Spinal cord (tissue), 10 donors: ENCODE measurements at places on chromosomes 6 and 20. TPM values are rescaled to one million over a fixed set of nuclear protein-coding genes. Genes with fewer than 3 reads are reported as not detected.

The PBX2 gene
- 39.2 TPM for total RNA-seq

GRCh38 chr6:44128020-44128917 lies 915 bp downstream of the TMEM63B start:
- DNase-seq: no peak

- peak; percentile 1 for DNase-seq
These were observed 435 bp upstream of the ZNF322 start for GRCh38 chr6:26660000-26660361.

DNA sequence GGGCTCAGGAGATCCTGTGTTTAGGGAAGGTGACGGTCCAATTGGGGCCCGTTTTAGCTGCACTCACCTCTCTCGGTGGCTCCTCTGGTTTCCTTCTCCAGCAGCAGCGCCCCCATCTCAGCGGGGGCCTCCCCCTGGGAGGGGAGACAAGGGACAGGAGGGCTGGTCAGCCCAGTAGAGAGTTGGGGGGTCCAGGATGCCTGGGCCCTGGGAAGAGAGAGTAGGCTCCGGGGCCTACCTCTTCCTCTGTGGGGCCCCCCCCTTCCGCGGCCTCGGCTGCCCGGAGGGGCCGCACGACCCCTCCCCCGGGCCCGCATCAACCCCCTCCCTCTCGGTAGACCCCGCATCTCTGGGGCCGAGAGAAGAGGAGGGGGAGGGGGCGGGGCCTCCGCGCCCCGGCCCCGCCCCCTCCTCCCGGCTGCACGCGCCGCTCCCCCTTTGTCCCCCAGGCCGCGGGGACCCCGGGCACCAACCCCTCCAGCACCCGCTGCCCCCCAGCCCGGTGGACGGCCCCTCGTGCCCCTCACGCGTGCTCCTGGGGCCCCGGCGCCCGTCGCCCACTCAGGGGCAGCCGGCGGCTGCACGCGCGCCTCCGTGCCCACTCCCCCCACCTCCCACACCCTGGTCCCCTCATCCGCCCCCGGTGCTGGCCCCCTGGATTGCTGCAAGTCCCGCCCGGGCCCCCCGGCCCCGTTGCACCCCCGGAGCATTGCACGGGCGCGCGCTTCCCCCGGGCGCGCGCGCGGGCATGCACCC lies 464 bp downstream of the EHMT2 start:
- DNase-seq: no peak

DNA sequence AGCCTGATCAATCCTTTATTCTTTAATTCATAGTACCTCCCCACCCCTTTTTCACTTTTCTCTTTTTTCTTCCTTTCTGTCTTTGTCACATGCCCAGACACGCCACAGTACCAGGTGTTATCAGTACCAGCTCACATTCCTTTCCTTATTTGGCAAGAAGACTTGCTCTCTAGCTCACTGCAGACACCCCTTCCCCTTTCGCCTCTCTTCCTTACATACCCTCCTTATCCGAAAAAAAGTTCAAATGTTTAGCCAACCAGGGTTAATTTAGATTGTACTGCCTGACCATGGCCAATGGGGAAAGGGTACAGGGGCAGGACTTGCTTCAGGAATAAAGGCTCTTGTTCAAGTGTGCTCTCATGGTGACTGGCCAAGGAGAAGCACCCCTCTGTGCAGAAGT lies 9.3 kb upstream of the SIRPB2 start:
- no peak for DNase-seq

GRCh38 chr6:41779336-41779735 lies 364 bp downstream of the FRS3 start:
- no peak for DNase-seq

The CAGE1 gene
- 0.10 TPM for total RNA-seq

DNA sequence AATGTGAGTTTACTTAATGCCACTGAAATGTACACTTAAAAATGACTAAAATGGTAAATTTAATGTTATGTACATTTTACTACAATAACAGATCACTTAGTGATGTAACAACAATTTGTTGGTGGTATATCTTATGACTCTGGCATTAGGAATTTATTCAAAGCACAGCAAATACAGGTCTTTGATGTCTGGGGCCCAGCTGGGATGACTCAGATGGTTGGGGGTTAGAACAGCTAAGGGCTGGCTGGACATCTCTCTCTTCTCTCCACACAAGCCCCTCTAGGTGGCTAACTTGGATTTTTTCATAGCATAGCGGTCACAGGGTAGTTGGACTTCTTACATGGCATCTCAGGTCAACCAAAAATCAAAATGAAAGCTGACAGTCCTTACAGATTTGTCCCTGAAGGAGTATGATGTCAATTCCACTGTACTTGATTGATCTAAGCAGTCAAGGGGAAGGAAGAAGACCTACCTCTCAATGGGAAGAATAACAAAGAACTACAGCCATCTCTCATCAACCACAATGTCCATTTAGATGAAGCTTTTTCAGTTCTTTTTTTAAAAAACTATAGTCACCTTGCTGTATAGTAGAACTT lies 37.5 kb upstream of the LCA5 start:
- DNase-seq: no peak

The CST11 gene
- total RNA-seq: not detected

- no peak for DNase-seq
These were observed 46.4 kb upstream of the DDR1 start for GRCh38 chr6:30837870-30838269.

DNA sequence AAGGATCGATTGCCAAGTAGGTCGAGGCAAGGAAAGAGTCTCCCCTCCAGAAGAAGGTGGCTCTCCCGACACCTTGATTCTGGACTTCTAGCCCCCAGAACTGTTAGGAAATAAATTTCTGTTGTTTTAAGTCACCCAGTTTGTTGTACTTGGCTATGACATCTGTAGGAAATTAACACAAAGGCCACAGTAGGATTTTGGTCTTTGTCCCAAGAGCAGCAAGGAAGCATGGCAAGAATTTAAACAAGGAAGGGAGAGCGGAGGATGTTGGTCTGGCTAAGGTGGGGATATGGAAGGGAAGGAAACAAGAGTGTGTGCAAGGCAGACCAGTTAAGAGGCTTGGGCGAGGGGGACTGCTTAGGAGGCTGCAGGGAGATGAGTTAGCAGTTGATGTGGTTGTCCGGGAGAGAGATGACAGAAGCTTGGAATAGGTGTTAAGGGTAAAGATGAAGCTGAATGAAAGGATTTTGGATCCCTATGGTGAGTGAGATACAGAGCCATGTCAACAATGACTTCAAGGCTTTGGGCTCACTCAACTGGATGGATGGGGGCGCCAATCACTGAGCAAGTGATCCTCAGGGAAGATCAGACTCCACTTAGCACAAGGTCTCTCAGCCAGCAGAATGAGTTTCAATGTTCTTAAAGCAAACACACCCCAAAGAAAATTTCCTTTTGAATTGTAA lies 140.5 kb upstream of the ZNF217 start:
- no peak for DNase-seq

DNA sequence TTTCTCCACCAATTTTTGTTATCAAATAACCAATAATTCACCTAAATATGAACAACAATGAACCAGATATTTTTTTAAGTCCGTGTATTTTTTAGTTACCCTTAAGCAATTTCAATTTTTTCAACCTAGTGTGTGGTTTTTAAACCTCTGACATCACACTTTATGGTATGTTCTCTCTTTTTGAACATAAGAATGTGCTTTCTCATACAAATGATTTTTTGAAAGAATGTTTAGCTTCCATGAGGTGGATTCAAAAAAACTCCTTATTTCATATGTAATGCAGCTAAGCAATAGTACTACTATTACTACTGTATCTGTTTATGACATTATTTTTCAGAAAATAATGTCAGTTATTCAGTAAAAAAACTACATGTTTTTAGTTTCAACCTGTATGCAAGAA lies 19.4 kb upstream of the MEI4 start:
- no peak for DNase-seq

The CCN5 gene
- total RNA-seq: 0.17 TPM

The PREP gene
- total RNA-seq: 33.6 TPM

DNA sequence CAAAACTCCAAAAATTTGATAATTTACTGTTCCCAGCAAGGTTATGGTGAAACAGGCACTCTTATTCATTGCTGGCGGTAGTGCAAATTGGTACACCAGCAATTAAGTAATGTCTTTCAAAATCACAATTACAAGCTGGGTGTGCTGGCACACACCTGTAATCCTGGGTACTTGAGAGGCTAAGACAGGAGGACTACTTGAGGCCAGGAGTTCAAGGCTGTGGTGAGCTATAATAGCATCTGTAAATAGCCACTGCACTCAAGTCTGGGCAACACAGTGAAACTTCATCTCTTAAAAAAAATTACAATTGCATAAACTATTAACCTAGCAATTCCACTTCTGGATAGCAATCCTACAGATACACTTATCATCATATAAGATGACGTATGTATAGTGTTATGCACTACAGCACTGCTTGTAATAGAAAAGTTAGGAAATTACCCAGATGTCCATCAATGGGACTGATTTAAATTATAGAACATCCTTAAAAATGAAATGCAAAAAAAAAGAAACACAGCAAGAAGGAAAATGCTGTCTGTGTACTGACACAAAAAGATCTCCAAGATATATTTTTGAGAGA lies 31.4 kb downstream of the NCOA6 start:
- DNase-seq: no peak

GRCh38 chr6:149166747-149167146 lies 150.8 kb upstream of the TAB2 start:
- peak; percentile 77 for DNase-seq

DNA sequence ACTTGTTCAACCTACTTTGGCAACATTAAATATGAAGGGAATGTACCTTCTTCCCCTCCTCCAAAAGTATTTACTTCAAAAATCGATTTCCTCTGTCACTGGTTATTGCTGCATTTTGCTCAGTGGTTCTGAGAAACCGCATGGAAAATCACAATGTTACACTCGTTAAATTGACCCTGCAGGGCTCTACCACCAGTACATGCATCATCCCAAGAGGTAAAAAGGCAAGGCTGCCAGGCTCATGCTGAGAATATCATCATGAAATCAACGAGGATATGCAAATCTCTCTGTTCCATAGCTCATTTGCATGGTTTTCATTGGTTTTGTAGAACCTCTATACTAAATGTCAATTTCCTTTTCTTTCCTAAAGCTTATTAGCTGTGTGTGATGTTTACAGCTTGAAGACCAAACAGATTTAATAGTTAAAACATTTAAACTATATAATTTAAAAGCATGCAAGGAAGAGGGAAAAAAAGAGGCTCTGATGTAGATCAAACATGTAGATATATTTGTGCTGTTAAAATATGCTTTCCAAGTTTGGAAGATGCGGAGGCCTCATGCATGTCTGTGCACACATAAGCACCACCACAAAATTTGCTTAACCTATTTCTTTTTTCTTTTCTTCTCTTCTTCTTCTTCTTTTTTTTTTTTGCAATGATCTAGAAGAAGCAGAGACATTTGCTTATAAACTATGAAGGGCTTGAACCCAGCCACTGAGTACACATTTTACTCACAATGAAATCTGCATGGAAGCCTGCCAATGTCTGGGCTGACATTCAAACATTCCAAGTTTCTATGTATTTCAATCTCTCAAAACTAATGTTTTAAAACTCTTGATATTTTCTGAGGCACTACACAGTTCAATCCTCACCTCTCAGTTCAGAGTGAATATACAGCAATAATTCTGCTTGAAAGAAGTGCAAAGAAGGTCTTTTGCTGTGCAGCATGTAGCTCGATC lies 194.0 kb downstream of the GMPR start:
- peak; percentile 74 for DNase-seq

The C20orf141 gene
- not detected for total RNA-seq

DNA sequence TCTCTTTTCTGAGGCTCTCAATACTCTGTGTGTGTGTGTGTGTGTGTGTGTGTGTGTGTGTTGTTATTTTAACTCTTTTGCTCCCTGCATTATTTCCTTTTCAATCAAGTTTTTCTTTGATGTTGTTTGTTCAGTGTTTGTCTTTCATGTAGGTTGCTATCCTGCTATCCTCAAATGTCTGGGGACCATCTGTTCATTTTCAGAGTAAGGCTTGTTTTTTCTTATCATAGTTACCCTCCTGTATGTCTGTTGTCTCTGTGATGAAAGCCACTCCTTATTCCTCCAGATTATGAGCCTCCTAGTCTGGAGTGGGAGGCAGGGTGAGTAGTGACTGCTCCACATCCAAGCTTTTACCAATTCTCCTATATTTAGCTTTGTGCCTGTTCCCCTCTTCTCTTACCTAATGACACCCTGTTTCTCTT lies 9.2 kb downstream of the ENPP3 start:
- DNase-seq: no peak

DNA sequence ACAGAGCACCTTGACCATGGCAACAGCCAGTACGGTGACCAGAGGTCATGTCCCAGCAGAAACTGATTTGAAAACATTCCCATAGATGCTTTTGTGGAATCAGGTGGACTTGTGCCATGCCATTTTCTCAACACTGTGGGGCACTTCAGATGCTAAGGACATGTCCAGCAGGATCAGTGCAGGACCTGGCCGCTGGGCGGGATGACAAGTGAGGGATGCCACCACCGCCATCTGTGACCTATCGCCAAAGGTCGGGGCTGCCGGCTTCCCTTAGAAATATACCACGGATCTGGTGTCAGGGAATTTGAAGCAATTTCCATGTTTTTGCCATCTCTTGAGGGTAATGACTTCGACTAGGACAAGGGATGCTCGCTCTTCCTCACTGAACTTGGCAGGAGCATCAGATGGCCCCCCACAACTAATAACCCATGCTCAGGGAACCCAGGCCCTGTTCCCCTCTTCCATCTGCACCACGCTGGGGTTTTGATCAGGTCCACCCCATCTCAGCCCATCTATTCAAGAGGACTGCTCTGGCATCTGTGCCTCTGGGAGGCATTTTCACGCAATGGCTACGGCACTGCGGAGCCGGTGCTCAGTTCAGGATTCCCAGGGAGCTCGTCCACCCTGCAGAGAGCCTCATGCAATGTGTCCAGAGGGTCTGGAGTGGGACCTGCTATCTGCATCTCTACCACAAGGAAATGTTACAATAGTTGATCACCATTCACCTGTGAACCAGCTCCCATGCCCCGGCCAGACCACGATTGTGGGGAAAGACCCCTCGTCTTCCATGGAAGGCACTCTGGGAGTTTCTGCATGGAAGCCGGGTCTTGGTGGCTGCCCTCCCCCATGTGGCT lies 302.6 kb downstream of the TAF4 start:
- DNase-seq: no peak

- no peak for DNase-seq
These were observed 79.3 kb downstream of the TCP11 start for GRCh38 chr6:35061651-35062410.

- DNase-seq: no peak
These were observed 257.6 kb downstream of the ANKRD60 start for GRCh38 chr20:57970856-57971255.

DNA sequence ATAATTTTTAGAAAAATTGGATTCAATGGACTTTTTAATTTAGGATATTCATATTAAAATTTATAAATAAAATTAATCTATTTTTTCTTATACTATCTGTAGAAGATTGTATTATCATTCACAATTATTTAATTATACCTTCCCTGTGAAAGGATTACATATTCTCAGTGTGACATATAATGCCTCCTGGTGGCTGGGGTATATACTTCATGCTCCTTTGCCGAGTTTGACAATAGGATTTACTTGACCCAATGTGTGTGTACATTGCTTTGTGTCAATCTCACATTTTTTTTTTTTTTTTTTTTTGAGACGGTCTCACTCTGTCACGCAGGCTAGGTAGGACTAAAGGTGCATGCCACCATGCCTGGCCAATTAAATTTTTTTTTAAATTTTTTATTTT lies 230.0 kb upstream of the CHD6 start:
- DNase-seq: no peak

- DNase-seq: no peak
These were observed 643.8 kb downstream of the HDGFL1 start for GRCh38 chr6:23213193-23213592.

GRCh38 chr6:108247965-108248536 lies 12.8 kb downstream of the SNX3 start:
- DNase-seq: no peak

GRCh38 chr20:44704551-44704971 lies 10.6 kb upstream of the CCN5 start:
- no peak for DNase-seq
